ENCODE measurements at places on chromosomes 13 and 19. TPM values are rescaled to one million over a fixed set of nuclear protein-coding genes. Genes with fewer than 3 reads are reported as not detected.

Gene ZNF528
- 23.0 TPM for total RNA-seq

Gene CPAMD8
- 6.6 TPM for total RNA-seq

Gene PSG2
- total RNA-seq = 0.19 TPM

Gene COX6B2
- total RNA-seq = not detected

Gene F2RL3
- total RNA-seq = 0.16 TPM

Gene SHISA2
- total RNA-seq = 0.98 TPM

Gene ERICH4
- not detected for total RNA-seq

Gene GIPR
- 7.4 TPM for total RNA-seq

Gene ZNF135
- total RNA-seq = 2.6 TPM

Gene ZIK1
- total RNA-seq = 14.1 TPM

Gene RHPN2
- total RNA-seq = 0.16 TPM

Gene PABPC3
- 0.22 TPM for total RNA-seq

Gene CCDC9
- total RNA-seq = 51.4 TPM

All from naive thymus-derived CD4-positive, alpha-beta T cell (primary cell).